Stimulated activated CD4-positive, alpha-beta T cell treated with anti-CD3 and anti-CD28 coated beads, Interleukin-12 subunit alpha, Interleukin-12 subunit beta, amount 100 ng/mL, for 4 hours (primary cell): ENCODE measurements at places on chromosomes 2 and 18.

GRCh38 chr2:224038049-224038829 lies 847 bp downstream of the SERPINE2 start:
- peak; percentile 48 for DNase-seq

DNA sequence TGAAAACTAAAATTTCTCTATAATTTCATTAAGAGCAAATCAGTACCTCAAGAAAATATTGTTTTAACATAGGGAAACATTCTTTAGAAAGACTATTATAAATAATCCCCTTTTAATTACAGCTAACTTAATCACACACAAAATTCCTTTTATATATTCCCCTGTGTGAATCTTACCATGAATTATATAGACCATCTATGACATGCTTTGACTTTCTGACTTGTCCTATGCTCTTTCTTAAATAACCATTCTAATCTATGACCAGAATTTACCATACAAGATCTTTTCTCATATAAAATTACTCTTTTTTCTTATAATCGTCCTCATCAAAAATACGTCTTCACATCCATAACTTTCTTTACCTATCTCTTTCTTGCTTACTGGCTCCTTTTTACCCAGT lies 824.2 kb upstream of the FAM98A start:
- no peak for DNase-seq

GRCh38 chr2:46653539-46653938 lies 174.2 kb downstream of the TMEM247 start:
- no peak for DNase-seq

DNA sequence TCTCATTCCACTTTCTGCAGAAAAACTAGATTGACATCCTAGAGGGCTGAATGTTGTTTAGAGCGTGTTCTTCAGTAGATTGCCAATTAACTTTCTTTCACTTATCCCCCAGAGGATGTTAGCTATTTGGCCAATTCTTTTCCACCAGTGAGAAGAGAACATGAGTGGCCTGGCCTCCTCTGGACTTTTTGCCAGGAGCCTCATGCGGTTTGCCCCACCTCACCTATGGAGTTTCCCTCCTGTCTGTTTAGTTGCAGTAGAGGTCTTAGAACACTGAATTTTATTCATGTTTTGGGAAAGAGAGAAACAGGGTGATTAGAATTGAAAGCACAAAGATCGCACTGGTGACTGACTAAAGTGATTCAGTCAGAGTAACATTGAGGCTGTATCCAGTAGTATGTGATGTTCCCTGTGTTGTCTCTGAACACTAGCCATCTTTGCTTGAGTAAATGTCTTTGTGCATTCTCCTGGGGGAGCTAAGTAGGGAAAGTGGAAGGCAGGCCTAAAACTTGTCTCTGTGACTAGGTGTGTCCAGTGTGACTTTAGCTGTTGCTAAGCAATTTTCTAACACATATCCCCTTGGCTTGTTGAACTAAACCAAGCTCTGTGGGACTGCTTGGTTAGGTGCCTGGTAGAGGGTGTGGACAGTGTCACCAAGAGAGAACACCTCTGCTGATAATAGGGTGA lies 34.0 kb downstream of the UGP2 start:
- DNase-seq = no peak

- DNase-seq = no peak
These were observed 22.8 kb upstream of the MYO3B start for GRCh38 chr2:170155022-170155722.
